COR-L47 (cell line): ENCODE measurements at places on chromosomes 12 and 14.

DNA sequence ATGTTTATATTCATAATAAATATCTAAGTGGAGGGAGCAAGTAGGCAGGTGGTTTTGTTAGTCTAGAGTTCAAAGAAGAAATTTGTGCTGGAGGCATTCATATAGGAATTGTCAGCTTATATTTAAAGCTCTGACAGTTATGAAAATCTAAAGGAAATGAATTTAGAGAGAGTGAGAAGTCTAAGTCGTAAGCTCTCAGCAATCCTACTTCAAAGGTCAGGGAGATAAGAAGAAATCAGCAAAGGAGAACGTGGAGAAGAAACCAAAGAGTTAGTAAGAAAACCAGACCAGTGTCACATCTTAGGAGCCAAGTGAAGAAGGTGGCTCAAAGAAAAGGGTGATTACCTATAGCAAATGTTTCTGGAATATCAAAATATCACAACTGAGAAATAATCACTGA lies 241.8 kb downstream of the FSCB start:
- DNase-seq: no peak

DNA sequence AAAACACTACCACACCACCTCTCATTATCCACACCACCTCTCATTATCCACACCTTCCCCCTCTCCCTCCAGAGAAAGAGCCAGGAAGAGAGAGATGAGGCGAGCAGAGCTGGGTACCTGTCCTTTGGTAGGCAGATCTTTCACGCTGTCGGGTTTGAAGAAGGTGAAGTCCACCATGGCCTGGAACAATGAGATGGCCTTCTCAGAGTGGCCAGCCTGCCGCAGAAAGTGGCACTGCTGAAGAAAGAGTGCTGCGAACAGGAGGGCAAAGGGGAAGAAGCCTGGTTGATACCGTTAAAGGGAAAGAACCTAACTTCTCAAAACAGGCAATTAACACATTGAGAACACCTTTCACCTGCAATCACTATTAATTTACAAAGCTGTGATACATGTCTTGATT lies 30.6 kb downstream of the NRDE2 start:
- DNase-seq: no peak

DNA sequence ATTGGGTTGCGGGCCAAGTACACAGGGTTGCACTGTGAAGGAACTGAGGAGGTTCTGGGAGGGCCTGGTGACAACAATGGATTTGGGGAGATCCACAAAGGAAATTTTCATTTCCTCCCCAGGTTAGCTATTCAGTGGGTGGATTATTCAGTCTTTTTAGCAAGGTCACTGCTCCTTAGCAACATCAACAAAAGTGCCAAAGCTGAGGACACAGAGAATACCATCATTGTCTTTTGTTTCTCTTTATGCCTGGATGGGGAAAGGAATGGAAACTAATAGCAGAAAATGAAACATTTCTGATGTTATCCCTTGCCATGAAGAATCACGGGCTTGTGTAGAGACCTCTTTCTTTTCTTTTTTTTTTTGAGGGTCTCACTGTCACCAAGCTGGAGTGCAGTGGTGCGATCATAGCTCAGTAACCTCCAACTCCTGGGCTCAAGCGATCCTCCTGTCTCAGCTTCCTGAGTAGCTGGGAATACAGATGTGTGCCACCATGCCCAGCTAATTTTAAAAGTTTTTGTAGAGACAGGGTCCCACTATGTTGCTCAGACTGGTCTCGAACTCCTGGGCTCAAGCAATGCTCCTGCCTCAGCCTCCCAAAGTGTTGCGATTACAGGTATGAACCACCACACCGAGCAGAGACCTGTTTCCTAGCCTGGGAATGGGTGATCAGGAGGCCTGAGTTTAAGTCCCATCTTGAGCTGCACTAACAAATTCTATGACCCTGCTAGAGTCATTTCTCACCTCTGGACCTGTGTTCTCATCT lies 6.5 kb downstream of the PPP1R3E start:
- DNase-seq: no peak

- DNase-seq: no peak
Measured at GRCh38 chr14:96082420-96083300, 43.5 kb downstream of the C14orf132 start.

- no peak for DNase-seq
Measured at GRCh38 chr14:102510616-102511520, 1.3 kb upstream of the ANKRD9 start.

GRCh38 chr14:102293781-102294180 lies 11.2 kb downstream of the MOK start:
- DNase-seq: no peak

- no peak for DNase-seq
Measured at GRCh38 chr12:132209619-132210222, 65.5 kb downstream of the NOC4L start.

DNA sequence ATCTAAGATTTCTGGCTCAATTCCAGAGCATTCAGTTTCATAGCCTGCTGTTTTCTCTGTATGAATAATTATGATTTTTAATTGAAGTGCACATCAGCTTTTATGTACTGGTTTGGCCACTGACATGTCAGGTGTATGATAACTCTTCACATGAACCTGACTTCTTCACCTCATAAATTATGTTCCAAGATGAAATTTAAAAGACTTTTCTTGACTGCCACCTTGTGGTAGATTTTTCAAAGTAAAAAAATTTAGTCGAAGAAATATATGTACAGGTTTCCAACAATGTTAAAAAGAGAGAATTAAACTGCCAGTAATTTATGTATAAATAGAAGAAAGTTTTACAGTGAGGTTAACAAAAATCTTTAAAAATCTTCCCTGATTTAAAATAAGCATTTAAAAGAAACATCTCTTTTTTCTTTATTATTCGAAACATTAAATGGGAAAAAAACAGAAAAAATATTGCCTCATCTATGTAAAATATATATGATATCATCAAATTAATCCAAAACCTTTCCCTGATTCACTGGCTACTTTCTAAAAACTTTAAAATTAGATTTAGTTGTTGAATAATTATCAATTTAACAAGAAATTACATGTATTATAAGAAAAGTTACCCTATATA lies 124.9 kb upstream of the ATXN7L3B start:
- no peak for DNase-seq

GRCh38 chr12:45732936-45733335 lies 3.4 kb downstream of the ARID2 start:
- DNase-seq: no peak

DNA sequence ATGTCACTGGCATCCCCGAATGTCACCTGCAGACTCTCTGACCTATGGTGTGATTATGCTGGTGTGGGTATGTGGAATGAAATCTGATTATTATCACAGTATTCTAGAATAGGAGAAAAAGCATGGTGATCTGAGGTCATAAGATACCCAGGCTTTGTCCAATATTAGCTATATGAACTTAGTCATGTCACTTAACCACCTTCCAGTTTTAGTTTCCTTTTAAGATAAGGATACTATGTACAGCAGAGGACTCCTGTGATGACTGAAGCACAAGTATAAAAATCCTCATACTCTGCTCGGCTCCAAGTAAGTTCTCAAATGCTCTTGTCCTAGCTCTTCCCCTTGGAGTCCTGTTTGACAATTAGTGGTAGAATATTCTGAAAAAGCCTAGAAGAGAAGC lies 2.8 kb downstream of the GNS start:
- no peak for DNase-seq

GRCh38 chr12:112117685-112118084 lies 7.7 kb upstream of the TRAFD1 start:
- no peak for DNase-seq

DNA sequence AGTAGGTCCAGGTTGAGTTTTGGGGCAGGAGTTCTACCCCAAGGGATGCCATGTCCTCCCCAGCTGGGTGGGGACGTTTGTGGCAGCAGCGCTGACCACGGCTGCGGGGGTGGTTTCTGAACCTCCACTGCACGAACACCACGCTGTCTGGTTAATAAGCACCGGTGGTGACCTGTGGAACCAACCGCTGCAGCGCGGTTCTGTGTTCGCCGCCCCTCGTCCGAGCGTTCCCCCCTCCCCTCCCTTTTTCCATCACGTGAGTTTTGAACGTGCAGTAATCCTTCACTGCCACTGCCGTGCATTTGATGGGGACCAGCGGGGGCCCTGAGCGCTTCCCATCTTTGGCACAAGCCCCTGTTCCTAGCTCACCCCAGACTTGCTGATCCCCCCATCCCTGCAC lies 6.4 kb upstream of the ADSS1 start:
- DNase-seq: no peak

GRCh38 chr14:26794731-26795130 lies 196.9 kb upstream of the NOVA1 start:
- DNase-seq: no peak

- DNase-seq: no peak
Measured at GRCh38 chr14:90278199-90279175, 22.1 kb downstream of the PSMC1 start.

- DNase-seq: no peak
Measured at GRCh38 chr12:33676866-33677265, 237.2 kb upstream of the SYT10 start.

GRCh38 chr12:13962699-13963098 lies 18.7 kb downstream of the GRIN2B start:
- no peak for DNase-seq

DNA sequence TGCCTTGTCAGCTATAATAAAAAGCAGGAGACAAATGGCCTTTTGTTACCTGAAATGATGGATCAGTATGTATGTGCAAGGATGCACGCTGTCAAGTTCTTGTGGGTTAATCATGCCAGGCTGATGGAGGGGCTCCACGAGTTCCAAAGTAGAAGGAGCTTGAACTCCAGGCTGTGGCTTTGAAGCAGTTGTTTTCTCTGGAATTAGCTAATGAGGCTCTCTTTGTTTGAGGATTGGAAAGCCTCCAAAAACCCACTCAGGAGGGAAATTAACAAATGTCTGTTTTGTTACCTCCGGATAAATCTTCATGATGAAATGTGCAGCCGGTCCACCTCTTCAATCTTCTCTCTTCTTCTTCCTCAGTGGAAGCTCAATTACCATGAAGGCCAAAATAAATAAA lies 605.5 kb downstream of the DIO2 start:
- peak; percentile 97 for DNase-seq

DNA sequence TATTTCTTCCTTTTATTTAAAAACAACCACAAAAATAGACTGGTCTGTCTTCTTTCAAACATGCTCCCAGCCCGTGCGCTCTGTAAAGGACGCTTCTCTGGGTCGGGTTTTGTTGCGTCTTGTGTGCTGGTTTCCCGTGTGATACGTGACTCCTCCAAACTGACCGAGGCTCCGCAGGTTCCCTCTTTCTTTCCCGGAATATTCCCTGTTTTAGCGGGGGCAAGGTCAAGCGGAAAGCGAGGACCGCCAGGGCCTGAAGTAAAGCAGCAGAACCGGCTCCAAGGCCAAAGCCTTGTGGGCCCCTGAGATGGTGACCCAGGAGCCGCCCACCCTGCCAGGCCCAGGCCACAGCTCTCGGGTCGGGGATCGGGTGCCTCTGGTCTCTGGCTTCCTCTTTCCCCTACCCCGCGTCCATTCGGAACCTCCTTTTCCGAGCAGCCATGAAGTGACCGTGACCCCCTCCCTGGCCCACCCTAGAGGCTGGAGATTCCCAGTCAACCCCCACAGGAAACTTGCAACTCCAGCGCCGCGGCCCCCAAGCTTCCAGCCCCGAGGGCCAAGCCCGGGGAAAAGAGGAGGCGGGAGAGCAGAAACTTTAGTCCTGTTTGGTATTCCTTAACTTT lies 885 bp upstream of the HOXC10 start:
- no peak for DNase-seq

DNA sequence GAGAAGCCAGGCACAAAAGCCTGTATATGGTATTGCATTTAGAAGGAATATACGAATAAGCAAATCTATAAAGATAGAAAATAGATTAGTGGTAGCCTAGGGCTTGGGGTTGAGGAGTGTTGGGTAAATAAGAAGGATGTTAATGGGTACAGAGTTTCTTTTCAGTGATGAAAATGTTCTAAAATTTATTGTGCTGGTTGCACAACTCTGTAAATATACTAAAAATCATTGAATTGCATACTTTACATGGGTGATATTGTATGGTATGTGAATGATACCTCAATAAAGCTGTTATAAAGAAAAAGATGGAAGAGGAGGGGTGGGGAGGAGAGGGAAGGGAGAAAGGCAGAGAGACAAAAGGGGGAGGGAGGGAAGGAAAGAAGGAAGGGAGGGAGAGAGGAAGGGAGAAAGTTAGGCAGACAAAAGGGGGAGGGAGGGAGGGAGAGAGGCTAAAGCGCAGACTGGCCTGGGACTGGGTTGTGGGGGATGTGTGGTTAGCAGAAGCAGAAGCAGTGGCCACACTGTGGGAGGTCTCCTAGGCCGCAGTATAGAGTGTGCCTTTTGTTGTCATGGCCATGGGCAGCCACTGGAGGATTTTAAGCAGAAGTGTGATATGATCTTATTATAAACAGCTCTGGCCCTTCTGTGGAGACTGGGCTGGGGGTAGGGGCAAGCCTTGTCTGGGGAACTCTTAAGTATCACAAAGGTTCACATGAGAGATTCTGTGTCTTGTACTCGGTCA lies 73.6 kb upstream of the ELK3 start:
- DNase-seq: no peak

DNA sequence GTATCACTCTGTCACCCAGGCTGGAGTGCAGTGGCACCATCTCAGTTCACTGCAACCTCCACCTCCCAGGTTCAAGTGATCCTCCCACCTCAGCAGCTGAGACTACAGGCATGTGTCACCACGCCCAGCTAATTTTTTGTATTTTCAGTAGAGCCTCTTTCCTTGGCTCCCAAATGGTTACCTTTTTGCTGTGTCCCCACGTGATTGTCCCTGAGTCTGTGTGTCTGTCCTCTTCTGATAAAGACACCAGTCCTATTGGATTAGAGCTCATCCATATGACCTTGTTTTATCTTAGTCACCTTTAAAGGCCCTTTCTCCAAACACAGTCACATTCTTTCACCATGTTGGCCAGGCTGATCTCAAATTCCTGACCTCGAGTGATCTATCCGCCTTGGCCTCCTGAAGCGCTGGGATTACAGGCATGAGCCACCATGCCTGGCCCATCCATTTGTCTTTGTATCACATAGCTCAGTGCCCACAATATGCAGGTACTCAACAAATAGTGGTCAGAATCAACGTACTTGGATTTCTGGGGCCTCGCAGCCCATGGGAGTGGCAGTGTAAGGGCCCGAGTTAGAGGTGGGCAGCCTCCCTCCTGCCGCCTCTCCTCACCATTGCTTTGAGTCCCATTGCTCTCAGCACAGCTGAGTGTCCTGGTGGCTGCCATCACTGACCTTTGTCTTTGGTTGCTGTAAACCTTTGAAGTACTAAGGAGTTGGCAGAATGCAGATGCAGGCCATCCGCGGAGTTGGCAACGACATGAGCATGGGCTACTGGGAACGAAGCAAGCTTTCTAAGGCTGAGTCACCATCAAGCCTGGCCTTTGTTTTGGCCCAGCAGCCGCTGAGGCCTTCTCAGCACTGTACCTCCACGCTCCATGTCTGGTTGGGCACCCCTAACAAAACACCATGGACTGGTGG lies 9.3 kb downstream of the TPCN1 start:
- no peak for DNase-seq

GRCh38 chr14:21199611-21200560 lies 44.0 kb upstream of the OR5AU1 start:
- no peak for DNase-seq

GRCh38 chr12:122079033-122079531 lies 526 bp downstream of the MLXIP start:
- no peak for DNase-seq
